ENCODE measurements at places on chromosomes 2 and 18.
A peak's percentile ranks its signal among the peaks of the same experiment; 100 is the strongest.

- no peak for DNase-seq
Measured at GRCh38 chr2:180311-180710, 83.5 kb downstream of the SH3YL1 start.

DNA sequence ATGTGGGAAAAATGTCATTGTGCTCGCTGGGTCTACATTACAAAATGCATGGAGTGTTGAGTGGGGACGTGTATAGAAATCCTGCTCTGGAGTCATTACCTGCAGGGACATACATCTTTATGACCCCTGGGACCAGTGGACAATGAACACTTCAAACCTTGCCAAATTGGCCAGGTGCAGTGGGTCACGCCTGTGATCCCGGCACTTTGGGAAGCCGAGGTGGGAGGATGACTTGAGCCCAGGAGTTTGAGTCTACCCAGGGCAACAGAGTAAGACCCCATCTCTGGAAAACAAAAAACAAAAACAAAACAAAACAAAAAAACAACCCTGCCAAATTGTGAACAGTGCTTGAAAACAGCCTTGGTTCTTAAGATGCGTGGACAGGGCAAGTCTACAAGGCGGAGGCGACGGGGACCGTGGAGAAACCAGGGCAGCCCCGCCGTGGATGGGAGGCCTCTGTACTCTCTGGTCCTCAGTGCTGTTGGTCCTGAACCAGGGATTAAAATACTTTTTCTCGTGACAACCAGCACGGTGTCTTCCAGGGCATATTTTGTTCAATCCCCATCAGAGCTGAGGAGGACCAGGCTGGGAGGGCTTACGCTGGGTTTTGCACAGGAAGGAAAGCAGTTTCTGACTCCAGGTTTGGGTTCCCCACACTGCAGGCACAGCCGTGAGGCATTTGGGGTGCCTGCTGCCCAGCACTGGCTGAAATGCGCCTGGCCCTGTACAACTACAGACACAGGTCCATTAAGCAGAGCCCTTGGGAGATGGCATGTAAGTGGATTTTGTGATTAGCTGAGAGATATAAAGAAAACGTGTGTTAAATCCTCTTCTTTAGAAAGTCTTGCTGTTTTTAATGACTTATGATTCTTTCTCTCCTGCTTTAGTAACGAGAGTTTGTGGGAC lies 13.7 kb downstream of the COLEC11 start:
- DNase-seq: no peak

GRCh38 chr2:100350661-100351185 lies 28.4 kb upstream of the LONRF2 start:
- DNase-seq: no peak

DNA sequence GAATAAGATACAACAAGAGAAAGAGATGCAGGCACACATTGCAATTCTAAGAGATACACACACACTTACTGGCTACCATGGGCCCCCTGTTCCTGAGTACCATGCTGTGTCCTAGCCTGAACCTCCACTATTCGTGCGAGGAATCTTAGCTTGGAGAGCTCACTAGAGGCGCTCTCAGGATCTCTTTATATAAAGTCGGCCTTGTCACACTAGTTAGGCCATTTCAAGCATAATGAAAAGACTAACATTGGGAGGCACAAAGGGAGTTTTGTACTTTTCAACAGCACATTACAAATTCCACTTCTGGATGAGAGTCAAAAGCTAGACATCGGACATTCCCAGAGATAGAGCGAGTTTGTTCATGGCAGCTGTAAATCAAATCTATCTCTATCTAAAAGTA lies 365.2 kb downstream of the DSEL start:
- DNase-seq: no peak

DNA sequence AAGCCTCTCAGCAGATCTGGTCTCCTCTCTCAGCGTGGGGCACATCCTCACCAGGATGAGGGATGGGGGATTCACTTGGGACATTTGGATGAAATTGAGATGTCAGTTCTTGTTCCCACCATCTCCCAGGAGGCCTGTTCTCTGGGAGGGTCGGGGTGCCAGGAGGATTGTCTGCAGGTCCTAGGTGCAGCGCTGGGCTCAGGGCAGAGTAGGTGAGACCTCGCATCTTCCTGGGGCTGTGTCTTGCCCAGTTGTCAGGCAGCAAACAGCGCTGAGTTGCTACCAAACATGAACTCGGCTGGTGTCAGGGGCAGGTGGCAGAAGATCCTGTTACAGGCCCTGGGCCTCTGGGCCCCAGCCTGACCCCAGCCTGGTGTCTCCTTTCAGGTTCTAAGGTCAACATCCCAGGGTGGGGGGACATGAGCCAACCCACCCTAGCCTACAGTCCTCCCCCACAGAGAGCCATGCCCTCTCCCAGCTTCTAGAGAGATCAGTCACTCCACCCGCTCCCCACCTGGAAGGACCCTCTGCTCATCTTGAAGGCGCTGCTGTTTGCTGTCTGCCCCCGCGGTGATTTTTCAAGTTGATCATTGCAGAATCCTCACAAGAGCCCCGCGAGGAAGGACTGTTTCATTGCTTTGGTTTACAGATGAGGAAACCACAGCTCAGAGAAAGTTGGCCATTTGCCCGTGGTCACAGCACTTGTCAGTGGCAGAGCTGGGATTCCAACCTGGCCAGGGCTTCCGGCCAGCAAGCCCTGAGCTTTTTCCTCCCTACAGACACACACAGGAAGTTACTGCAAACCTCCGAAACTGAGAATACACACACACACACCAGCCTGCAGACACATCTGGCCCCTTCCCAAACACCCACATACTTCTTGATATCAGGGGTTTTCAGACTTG lies 83.9 kb downstream of the STPG4 start:
- DNase-seq: peak; percentile 96

- no peak for DNase-seq
Measured at GRCh38 chr18:8724452-8724851, 19.1 kb downstream of the MTCL1 start.

- no peak for DNase-seq
Measured at GRCh38 chr2:241686324-241686649, 328 bp downstream of the DTYMK start.

DNA sequence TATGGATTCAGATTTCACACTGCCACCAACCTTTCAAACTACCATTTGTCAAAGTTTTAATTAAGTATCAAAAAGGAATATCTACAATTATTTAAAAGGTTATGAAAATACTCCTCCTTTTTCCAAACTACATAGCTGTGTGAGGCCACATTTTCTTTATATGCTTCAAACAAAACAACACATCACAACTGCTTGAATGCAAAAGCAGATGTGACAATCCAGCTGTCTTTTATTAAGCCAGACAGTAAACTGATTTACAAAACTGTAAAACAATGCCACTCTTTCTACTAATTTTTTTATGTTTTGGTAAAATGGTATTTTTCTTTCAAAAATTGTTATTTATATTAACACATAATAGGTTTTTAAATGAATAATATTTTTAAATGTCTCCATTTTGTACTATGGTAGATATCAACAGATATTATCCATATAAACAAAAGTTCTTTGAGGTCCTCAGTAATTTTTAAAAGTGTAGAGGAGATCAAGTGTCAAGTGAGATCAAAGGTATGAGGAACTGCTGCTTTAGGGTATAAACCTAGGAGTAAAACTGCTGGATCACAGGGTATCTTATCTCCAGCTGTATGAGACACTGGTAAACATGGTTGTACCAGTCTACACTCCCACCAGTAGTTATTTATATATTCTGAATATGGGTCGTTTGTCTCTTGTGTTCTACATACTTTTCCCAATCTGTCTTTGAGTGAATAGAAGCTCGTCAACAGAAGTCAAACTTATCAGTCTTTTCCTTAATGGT lies 68.8 kb upstream of the SERTAD2 start:
- DNase-seq: no peak

DNA sequence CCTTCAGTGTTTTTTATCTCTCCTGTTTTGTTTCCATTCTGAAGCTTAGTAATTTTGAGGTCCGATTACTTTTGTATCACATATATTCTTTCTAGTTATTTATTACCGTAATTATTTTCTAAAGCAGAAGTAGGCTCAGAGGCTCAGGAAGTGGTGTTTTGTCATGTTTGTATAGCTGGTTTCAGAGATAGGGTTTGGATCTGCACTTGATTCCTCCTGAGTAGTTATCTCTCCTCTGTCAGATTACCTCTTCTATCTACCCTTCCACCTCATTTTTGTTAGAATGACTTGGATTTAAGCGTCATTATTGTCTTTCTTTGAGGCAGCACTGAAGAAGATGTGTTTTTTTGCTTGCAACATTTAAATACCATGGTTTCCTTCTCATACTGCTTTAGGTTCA lies 95.4 kb downstream of the MTA3 start:
- no peak for DNase-seq

DNA sequence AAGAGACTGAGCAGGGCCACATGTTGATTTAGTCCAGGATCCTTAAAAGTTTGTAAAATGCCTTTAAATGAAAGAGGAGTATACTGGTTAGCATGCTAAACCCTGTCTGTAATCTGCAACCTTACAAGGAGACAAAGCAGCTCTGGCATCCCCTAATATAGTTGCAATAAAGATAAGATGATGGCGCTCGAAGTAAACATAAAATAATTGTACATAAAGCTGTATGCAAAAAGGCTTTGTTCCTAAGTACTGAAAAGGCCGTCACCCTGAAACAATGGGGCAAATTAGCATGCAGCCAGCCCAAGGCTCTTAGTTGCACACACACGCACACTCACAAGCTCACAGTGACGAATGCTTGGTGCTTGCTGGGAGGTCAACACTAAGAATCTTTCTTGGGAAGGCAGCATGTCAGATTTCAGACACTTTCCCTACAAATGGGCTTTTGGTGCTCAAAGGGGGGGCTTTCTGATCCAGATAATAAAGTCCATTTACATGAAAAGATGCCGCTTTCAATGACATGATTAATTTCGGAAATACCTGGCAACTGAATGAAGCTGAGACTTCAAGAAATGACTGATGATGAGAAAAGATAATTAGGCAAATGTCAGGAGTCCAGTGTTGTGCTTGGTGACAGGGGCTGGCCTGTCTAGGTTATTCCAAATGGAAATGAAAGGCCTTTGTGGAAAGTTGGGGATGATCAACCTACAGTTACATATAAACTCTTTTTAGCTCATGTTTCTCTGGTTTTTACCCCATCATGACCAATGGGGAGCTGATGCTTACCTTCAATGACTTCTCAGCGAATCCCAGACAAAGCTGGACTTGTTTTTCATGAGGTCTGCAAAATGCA lies 370.3 kb downstream of the MEIS1 start:
- DNase-seq: no peak

GRCh38 chr18:23832911-23833310 lies 143.7 kb downstream of the LAMA3 start:
- no peak for DNase-seq

- peak; percentile 19 for DNase-seq
Measured at GRCh38 chr2:201139836-201140604, 24.1 kb downstream of the CFLAR start.

DNA sequence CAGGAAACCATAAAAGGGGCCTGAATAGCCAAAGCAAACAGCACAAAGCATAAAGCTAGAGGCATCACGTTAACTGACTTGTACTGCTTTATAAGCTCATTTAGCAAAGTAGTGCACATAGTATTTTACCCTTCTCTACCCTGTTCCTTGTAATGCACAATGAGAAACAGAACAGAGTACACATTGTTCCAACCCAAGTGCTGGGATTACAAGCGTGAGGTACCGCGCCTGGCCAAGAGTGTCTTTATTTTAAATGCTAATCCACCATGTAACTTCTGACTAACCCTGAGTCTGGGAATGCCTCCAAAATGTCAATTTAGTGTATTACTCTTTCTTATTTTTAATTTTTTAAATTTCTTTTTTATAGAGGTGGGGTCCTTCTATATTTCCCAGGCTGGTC lies 46.4 kb upstream of the STON1 start:
- no peak for DNase-seq

- no peak for DNase-seq
Measured at GRCh38 chr2:42336361-42336965, 24.6 kb downstream of the COX7A2L start.

DNA sequence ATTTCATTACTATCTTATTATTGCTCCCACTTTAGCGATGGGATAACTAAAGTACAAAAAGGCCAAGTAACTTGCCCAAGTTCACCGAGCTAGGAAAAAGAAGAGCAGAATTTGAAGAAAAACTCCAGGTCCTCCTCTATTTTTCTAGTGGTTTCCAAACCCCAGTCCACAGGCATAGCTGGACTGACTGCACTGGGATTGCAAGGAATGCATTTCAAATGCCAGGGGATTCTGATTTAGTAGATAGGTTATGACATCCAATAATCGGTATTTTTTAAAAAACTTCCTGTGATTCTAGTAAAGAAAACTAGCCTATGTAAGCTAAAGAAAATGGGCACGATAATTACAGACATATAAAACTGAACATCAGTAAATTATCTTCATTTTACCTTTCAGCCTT lies 62.7 kb upstream of the GALNT5 start:
- DNase-seq: peak; percentile 49

- peak; percentile 58 for DNase-seq
Measured at GRCh38 chr2:172169611-172170010, 66.9 kb upstream of the DLX2 start.

- DNase-seq: peak; percentile 55
Measured at GRCh38 chr2:43455731-43456642, 139.9 kb downstream of the THADA start.

DNA sequence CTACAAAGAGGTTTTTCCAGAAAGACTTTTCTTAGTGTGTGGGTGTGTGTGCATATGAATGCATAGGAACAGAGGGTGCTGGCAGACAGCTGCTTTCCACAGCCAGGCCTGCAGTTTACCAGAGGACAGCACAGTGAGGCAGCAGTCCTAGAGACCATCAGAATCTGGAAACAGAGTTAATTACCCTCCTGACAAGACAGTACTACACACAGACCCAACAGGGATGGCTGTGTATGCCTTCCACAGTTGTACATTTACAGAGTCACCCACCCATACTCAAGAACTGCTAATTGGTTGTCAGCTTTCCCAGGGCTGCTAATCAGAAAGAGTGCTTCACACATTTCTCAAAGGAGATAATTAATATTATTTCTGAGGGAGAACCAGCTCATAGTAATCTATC lies 104.7 kb downstream of the FEZ2 start:
- peak; percentile 53 for DNase-seq

DNA sequence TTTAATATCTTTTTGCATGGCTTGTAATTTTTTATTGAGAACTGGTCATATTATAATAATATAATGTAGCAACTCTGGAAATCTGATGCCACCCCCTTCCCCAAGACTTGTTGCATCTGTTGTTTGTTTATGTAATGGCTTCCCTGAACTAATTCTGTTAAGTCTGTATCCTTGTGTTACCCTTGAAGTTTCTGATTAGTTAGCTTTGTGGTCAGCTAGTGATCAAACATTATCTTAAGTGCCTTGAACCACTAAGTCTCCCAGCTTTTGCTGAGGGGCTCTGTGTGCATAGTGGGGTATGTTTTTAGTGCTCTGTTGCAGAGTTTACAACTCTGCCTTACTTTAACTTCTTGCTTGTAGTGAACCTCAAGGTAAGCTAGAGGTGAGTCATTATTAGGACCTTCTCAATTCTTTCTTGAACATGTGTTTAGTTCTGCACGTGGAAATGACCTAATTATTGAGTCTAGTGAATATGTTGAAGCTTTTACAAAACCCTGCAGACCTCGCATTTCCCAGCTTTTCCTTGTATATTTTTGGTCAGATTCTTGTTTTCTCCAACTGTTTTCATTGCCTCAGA lies 24.8 kb downstream of the SMCHD1 start:
- DNase-seq: no peak

Measured in EH (cell line).